ENCODE measurements at places on chromosomes 1 and 21.

- no peak for ATAC-seq
These were observed 67.0 kb downstream of the BACH1 start for GRCh38 chr21:29365661-29366265.

- ATAC-seq: no peak
These were observed 90.4 kb downstream of the INTS7 start for GRCh38 chr1:211944733-211945500.

DNA sequence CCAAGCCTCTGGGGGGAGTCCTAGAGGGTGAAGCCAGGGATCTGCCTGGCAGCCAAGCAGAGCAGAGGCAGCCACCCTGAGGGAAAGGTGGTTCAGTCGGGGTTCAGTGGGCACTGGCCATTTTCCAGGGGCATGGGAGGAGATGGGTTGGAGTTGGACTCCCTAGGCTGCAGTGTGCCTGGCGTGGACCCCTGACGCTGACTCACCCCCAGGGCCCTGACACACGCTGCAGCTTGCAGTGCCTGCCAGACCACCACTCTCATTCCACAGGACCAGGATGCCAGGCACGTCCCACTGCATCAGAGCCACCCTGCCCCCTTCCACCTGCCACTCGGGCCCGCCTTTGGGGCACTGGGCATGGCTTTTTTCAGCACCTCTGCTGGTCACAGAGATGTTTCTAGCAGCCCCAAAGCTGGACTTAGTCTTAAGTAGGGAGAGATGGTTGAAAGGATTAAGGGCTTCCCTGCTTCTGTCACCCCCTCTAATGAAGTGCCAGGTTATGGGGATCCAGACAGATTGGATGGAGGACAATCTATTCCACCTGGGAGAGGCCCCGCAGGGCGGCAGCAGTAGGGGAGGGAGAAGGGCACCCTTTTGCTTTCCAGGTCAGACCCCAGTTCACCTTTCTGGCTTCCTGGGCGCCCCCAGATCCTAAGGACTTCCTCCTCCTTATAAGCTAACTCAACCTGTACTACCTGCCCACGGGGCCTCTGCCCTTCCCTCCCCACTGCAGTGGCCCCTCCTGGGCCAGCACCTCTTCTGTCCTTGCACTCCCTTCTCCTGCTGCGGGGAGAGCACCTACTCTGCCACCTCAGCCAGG lies 1.6 kb downstream of the SYT2 start:
- ATAC-seq: no peak

DNA sequence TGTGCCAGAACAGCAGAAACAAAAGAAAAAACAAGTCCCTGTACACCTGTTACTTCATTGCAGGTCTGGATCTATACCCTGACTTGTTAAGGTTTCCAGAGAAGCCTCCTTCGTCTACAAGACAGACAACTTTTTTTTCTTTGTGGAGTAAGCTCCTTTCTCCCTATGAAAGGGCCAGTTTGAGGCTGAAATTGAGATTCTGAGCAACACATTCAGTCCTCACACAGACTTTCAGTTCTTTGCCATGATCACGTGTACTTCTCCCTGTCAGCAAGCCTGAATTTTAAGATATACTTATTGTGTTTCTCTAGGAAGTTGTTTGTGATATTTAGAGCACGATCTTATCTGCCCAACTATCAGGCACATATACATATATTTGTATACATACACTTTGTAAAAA lies 374.0 kb downstream of the NTNG1 start:
- no peak for ATAC-seq

DNA sequence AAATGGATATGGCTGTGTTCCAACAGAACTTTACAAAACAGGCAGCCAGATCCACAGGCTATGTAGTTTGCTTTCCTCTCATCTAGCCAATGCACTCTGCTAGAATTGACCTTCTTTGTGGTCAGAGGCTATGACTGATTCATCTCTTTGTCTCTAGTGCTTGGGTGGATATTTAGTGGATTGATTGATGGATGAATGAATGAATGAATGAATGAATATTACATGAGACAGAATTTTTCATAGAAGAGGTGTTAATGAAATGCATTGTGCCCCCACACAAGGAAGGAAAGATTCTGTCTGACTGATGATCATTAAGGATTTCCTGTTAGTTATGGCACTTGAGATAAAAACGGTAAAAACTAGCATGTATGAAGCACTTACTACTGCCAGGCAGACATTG lies 50.5 kb upstream of the ZYG11A start:
- ATAC-seq: no peak

- no peak for ATAC-seq
These were observed 102.0 kb downstream of the NMNAT2 start for GRCh38 chr1:183315991-183316758.

- ATAC-seq: no peak
These were observed 81.2 kb downstream of the PCSK9 start for GRCh38 chr1:55120538-55120937.

DNA sequence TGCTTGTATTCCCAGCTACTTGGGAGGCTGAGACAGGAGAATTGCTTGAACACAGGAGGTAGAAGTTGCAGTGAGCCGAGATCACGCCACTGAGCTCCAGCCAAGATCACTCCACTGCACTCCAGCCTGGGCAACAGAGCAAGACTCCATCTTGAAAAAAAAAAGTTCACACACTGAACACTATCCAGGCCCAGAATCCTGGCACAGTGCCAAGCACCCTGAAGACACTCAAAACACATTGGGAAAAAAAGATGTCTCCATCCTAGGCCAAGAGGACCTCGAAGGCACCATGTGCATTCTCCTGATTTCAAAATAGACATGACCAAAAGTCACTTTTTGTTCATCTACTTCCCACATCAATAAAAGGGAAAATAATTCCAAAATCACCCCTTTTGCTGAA lies 38.7 kb downstream of the SLC9A1 start:
- ATAC-seq: no peak

- ATAC-seq: no peak
These were observed 33.3 kb upstream of the PGBD5 start for GRCh38 chr1:230459465-230459864.

DNA sequence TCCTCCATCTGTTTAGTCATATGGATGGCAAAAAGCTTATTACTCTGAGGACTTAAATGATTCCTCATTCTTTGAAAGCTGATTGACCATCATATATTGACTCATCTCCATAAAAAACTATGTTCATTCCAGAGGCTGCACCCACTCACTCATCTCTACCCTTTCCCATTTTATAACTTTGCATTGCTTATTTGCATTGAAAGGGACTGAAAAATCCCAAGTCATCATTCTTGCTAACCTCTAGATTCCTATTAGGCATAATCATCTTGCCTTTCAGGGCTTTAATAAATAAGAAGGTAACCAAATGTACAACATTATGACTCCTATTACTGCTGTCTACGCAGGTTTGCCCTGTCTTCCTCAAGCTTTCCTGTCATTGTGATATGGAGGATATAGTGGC lies 1180.3 kb upstream of the B3GALT2 start:
- ATAC-seq: no peak

DNA sequence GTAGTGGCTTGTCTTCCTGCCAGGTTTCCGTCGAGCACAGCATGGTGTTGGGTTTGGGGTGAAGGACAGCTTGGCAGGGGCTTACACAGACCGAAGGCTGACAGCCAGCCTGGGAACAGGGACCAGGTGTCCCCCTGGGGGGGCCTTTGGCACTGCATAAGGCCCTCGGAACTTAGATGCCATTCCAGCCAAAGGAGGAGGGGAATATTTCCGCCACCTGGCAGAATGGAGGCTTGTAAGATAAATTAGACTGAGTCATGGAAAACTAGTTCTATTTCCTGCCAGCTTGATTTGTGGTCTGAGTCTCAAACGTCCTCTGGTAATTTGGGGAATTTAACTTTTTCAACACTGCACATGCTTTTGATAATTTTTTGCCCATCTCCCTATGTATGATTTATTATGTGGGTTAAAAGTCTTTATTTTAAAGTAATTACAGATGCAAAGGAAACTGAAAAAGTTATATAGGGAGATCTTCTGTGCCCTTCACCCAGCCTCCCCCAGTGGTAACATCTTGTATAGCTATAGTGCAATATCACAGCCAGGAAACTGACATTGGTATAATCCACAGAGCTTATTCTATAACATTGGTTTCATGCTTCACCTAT lies 11.5 kb upstream of the TMEM51 start:
- no peak for ATAC-seq

DNA sequence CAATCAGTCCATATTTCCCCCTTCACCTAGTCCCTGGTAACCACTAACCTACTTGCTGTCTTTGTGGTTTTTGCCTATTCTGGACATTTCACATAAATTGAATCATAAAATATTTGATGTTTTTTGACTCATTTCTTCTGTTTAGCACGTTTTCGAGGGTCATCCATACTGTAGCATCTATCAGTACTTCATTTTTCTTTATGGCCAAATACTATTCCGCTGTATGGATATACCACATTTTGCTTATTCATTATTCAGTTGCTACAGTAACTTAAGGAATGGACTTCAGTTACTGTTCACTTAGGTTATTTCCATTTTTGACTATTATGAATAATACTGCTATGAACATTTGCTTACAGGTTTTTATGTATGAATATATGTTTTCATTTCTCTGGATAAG lies 12.3 kb downstream of the PBX1 start:
- ATAC-seq: no peak

DNA sequence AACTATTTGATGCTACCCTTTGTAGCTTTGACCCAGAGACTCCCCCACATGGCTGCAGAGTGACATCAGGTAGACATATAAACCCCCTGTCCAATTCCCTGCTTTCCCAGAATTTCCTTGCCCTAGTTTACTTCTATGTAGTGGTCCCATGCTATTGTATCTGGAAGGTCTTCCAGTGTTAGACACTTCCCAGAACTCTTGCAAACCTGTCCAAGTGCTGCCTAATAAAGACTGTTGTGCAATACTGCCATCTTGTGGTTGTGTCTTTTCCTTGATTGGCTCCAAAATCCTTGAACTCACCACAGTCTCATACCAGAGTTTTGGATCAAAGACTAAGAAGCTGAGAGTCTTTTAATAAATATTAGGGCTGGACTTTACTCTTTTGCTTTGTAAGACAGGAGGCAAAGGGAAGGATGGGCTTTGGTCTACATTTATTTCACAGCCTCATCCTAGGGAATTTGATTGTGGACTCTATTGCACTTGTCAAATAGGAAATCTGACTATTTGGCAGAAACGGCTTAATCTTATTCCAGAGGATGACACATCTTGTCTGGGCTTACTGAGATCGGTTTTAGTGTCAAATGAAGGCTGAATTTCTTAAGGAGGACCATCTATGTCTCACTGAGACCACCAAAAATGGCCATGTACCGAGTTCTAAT lies 169.9 kb downstream of the LRRC7 start:
- no peak for ATAC-seq
